Tibial nerve (tissue), 4 donors: ENCODE measurements at places on chromosomes 16 and 17. TPM values are rescaled to one million over a fixed set of nuclear protein-coding genes. Genes with fewer than 3 reads are reported as not detected.

DNA sequence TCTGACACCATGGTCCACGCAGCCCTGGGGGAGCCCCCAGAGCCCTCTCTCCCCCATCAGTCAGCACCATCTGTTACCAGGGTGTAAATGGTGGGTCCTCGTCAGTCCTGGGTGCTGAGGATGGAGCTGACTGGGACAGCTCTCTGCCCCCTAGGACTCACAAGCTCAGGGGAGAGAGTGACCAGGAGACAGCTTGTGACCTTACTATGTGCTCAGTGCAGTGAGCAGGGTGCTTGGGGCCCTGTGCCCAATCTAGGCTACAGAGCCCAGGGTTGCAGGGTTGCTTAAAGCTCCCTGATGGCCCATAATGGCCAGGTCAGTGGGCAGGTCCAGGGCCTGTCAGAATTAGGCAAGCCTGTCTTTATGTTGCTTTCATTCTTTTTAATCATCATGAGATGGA lies 11.3 kb downstream of the MMP2 start:
- H3K4me3 ChIP-seq: no peak overlapping the region
- no peaks in the 10 kb centered on the region for H3K36me3 ChIP-seq
- H3K4me1 ChIP-seq: no peaks in the 10 kb centered on the region
- no peaks in the 10 kb centered on the region for H3K27me3 ChIP-seq
- no peak overlapping the region for H3K27ac ChIP-seq

GRCh38 chr17:78381601-78382232 lies 3.3 kb downstream of the PGS1 start:
- no peaks in the 10 kb centered on the region for H3K27me3 ChIP-seq
- H3K36me3 ChIP-seq: peaks cover 4% of the 10 kb centered on the region
- no peak for DNase-seq
- no peak overlapping the region for H3K4me3 ChIP-seq
- H3K4me1 ChIP-seq: no peaks in the 10 kb centered on the region

GRCh38 chr16:50260206-50261159 lies 5.9 kb upstream of the ADCY7 start:
- no peak for DNase-seq
- H3K27me3 ChIP-seq: no peaks in the 10 kb centered on the region
- no peaks in the 10 kb centered on the region for H3K36me3 ChIP-seq
- H3K4me1 ChIP-seq: peaks cover 10% of the 10 kb centered on the region

DNA sequence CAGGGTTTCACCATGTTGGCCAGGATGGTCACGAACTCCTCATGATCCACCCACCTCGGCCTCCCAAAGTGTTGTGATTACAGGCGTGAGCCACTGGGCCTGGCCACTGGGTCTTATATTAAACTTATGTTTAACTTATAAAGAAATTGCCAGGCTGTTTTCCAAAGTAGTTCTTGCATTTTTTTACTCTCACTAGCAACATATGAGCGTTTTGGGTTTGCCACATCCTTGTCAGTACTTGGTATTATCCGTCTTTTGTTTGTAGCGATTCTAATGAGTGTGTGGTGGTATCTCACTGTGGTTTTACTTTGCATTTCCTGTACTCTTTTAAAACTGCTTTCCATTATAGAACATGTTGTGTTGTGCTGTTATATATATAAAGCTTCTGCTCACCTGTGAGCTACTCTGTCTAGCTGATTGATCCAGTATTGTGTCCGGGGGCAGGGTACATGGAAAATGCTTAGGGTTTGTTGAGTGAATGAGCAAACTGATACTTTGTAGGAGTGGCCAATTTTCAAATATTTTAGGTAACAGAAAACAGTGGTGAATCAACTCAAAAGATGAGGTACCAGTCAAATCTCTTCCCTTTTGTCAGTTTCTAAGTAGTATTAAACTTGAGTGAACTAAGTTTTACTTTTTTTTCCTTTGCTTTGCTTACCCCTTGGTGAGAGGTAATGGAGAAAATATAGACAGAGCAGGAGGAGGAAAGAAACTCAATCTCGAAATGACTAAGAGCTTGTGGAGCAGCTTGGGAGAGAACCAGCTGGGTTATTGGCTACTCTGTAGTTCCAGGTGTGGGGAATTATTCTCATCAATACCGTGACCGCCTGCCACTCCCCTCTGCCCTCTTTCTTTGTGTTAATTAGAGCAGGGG lies 75.8 kb downstream of the PITPNC1 start:
- H3K4me3 ChIP-seq: no peak overlapping the region
- H3K4me1 ChIP-seq: no peaks in the 10 kb centered on the region
- no peaks in the 10 kb centered on the region for H3K36me3 ChIP-seq
- DNase-seq: no peak
- no peak overlapping the region for H3K27ac ChIP-seq

- peaks cover 19% of the 10 kb centered on the region for H3K36me3 ChIP-seq
- DNase-seq: no peak
- H3K27me3 ChIP-seq: peaks cover 17% of the 10 kb centered on the region
- H3K4me3 ChIP-seq: no peak overlapping the region
- H3K4me1 ChIP-seq: peaks cover 20% of the 10 kb centered on the region
Measured at GRCh38 chr16:67148221-67148620, 2.6 kb downstream of the B3GNT9 start.

The ALOX12B gene
- not detected for total RNA-seq

The KCNH4 gene
- total RNA-seq: not detected

DNA sequence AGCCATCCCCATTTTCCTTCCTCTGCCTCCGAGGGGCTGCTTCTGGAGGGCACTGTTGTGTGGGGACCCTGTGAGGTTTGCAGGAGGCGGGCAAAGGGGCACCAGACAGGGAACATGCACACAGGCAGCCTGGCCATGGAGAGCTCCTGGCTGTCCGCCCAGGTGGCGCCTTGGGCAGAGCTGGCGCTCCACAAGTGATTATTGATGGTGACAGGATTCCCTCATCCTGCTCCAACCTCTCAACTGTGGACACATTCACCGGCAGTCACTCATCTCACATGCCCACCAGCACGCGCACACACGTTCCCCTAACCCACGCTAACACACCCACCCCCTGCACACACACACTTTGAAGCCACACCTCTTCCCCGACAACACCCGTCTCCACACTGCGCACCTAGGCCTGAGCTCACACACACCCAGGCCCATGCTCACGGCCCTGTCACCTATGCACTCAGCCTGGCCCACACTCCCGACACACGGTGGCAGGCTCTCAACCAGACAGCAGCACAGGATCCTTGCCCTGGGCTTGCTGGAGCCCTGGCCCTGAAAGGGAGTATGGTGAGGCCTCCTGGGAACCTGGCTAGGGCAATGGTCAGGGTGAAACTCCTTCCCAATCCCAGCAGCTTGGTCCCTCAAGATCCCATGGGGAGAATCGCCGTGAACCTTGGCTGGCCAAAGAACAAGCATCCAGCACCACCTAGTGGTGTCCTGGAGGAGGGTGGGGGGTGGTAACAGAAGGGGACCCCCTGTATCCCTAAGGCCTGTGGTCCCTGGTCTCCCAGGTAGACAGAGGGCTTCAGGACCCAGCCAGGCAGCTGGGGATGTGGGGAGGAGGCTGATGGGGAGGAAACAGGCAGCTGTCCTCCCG lies 3.6 kb downstream of the PNMT start:
- H3K27ac ChIP-seq: no peak overlapping the region
- no peak overlapping the region for H3K4me3 ChIP-seq
- peaks cover 51% of the 10 kb centered on the region for H3K4me1 ChIP-seq
- no peak for DNase-seq

DNA sequence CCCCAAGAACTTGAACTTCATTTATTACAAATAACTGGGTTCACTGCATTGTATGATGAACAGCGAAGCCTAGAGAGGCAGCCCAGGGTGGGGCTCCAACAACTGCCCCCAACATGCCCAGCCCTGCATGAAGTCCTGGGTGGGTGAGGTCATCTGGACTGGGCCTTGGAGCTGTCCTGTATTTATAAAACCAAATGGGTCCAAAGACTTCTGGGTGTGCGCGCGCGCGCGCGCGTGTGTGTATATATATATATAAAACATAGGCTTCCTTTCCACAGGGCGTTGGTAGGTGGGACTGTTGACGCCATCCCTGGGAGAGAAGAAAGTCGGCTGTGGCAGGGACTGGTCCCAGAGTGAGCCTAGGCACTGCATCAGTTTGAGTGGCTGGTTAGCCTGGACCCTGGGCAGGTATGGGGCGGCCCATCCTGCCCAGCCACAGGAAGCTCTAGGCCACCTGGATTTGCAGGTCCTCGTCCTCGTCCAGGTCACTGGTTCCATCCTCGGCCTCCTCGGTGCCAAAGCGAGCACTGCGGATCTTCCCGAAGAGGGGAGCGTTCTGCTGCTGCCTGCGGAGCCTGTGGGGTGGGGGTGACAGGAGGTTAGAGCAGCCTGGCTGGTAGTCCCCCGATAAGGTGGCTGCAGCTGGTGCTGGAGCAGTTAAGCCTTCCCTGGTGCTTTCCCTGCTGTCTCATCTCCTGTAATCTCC lies 23.9 kb downstream of the CCDC102A start:
- H3K27ac ChIP-seq: no peak overlapping the region
- H3K36me3 ChIP-seq: no peaks in the 10 kb centered on the region
- no peak overlapping the region for H3K4me3 ChIP-seq
- peaks cover 2% of the 10 kb centered on the region for H3K27me3 ChIP-seq
- H3K4me1 ChIP-seq: no peaks in the 10 kb centered on the region

The CDRT4 gene
- total RNA-seq: 18.9 TPM

DNA sequence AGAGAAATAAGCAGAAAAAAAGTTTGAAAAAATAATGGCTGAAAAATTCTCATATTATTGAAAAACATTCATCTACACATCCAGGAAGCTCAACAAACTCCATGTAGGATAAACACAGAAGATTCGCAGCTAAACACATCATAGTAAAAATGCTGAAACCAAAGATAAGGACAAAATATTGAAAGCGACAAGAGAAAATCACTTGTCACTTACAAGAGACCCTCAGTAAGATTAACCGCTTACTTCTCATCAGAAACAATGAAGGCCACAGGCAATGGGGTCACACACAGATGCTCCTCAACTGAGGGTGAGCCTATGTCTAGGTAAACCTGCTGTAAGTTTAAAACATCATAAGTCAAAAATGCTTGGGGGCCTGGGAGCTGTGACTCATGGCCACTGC lies 38.1 kb upstream of the METRNL start:
- no peak overlapping the region for H3K4me3 ChIP-seq
- no peaks in the 10 kb centered on the region for H3K4me1 ChIP-seq
- H3K36me3 ChIP-seq: peaks cover 69% of the 10 kb centered on the region
- H3K27ac ChIP-seq: no peak overlapping the region
- DNase-seq: no peak

The ASPA gene
- total RNA-seq: 14.7 TPM

- H3K4me1 ChIP-seq: no peaks in the 10 kb centered on the region
- H3K27me3 ChIP-seq: no peaks in the 10 kb centered on the region
- no peak for DNase-seq
- H3K27ac ChIP-seq: no peak overlapping the region
- H3K36me3 ChIP-seq: no peaks in the 10 kb centered on the region
Measured at GRCh38 chr16:47060596-47060995, 83.1 kb downstream of the NETO2 start.

GRCh38 chr16:58128711-58129096 lies 477 bp downstream of the CFAP20 start:
- H3K4me1 ChIP-seq: peaks cover 33% of the 10 kb centered on the region
- H3K27me3 ChIP-seq: no peaks in the 10 kb centered on the region
- H3K36me3 ChIP-seq: no peaks in the 10 kb centered on the region
- H3K4me3 ChIP-seq: peak overlapping the region; percentile 97
- DNase-seq: no peak
- peak overlapping the region; percentile 94 for H3K27ac ChIP-seq

The PDK2 gene
- total RNA-seq: 55.1 TPM

- DNase-seq: peak; percentile 50
- H3K27ac ChIP-seq: peak overlapping the region; percentile 82
- H3K36me3 ChIP-seq: no peaks in the 10 kb centered on the region
- peak overlapping the region; percentile 4 for H3K4me3 ChIP-seq
Measured at GRCh38 chr17:68794636-68795434, 160.4 kb downstream of the ABCA8 start.

The TP53TG3F gene
- total RNA-seq: not detected

The AANAT gene
- total RNA-seq: not detected

DNA sequence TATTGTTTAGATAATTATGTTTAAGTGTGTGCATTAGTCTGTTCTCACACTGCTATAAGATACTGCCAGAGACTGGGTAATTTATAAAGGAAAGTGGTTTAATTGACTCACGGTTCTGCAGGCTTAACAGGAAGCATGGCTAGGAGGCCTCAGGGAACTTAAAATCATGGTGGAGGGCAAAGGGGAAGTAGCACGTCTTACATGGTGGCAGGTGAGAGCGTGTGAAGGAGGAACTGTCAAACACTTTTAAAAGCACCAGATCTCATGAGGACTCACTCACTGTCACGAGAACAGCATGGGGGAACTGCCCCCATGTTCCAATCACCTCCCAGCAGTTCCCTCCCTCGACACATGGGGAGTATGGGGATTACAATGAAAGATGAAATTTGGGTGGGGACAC lies 203.5 kb upstream of the GOT2 start:
- H3K27ac ChIP-seq: no peak overlapping the region
- no peak overlapping the region for H3K4me3 ChIP-seq
- no peaks in the 10 kb centered on the region for H3K27me3 ChIP-seq

DNA sequence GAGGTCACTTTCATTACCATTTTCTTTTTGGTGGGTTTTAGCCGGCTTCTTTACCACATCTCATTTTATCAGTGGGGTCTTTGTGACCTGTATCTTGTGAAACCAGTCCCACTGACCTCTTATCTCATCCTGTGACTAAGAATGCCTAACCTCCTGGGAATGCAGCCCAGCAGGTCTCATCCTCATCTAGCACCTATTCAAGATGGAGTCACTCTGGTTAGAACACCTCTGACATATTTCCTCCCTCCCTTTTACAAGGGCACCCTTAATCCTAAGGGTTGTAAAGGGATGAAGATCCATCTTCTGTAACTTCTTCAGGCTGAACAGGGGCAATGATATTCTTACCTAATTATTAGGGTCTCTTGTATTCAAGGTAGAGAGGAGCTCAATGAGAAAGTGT lies 107.9 kb upstream of the HAS3 start:
- no peaks in the 10 kb centered on the region for H3K36me3 ChIP-seq
- H3K27ac ChIP-seq: no peak overlapping the region
- no peaks in the 10 kb centered on the region for H3K27me3 ChIP-seq

The E4F1 gene
- 60.6 TPM for total RNA-seq

GRCh38 chr16:66291833-66292232 lies 74.7 kb upstream of the CDH5 start:
- no peaks in the 10 kb centered on the region for H3K36me3 ChIP-seq
- DNase-seq: no peak
- H3K4me1 ChIP-seq: no peaks in the 10 kb centered on the region
- no peak overlapping the region for H3K27ac ChIP-seq
- peaks cover 3% of the 10 kb centered on the region for H3K27me3 ChIP-seq
